ENCODE measurements at places on chromosomes 5 and 9.

GRCh38 chr5:61599370-61600122 is 267.5 kb downstream of the ZSWIM6 start:
- DNase-seq: peak; percentile 48

GRCh38 chr5:59058969-59059687 is 476.3 kb downstream of the RAB3C start:
- no peak for DNase-seq

DNA sequence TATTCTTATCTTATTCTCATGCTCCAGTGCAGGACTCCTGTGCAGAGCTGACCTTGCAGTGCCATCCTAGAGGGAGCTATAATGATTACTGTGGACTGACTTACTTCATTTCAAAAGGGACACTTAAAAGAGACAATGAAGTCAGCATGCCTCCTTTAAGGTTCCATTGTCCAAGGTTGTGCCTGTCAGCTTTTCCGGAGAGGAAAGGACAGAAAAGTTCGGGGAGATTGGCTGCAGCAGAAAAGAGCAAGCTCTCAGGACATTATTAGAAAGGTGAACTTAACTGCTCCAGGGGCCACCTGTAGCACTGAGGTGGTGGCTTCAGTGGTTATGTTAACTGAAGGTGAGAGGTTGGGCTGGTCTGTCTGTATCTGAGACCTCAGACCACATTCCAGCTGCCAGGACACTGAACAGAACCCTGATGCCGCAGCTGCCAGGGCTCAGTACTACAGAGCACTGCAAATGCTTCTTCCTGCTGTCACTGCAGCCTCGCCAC is 112.9 kb downstream of the ST8SIA4 start:
- no peak for DNase-seq

DNA sequence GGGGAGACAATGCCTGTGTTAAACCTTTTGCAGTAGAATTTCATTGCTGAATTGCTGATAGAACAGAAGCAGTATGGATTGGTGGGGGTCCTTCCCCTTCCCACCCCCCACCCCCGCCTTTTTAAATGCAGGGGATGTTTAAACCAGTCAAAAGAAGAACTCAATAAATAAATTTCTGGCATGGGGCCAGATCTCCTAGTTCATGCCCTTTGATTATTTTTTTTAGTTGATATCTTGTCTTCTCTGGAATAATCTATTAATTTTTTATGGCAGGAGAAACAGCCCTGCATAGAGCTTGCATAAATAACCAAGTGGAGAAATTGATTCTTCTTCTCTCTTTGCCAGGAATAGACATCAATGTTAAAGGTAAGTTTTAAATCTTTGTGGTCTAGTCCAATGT is 72.8 kb downstream of the SLF1 start:
- no peak for DNase-seq

DNA sequence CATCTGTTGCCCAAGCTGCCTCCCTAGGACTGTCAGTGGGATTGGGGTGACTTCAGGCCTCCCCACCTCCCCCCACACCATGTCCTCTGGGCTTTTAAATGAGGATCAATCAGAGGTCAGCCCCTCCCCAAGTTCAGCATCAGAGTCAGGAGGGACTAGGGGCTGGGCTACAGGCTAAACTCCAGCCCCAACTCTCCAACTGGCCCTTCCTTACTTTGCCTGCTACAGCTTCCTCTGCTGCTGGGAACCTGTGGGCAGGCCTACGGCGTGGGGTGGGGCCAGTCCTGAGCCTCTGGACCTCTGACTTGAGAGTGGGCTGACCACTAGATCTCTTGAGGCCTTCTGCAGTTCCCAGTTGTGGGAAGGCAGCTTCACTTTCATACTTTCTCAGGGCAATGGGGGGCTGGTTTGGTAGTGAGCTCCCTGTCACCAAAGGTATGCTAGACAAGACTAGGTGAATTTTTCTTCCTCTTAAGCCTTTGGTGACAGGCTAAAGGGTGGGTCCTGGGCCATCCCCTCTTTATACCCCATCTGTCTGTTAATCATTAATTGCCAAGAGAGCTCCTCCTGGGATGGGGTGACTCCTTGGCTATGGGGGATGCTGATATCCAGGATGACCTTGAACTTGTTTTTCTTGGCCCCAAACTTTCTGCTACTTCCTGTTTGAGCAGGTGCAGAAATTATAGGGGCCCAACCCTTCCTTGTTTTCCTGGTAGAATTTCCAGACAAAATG is 10.8 kb upstream of the DAB2IP start:
- DNase-seq: no peak

DNA sequence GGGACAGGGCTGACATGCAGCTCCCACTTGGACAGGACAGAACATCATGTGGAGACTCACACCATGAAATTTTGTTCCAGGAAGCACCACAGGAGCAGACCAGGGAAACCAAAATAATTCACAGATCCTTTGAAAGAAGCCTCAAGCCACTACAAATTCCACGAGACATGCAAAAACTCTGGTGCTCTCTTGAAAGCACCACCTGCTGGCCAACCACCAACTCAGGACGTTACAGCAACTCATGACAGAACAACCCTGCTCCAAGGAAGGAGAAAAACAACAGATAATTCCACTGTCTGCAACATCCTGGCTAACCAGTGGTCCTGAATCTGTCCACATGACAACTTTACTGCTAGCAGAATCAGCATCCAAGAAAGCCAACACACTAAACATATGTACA is 516.0 kb downstream of the SPATA31D1 start:
- DNase-seq: no peak

DNA sequence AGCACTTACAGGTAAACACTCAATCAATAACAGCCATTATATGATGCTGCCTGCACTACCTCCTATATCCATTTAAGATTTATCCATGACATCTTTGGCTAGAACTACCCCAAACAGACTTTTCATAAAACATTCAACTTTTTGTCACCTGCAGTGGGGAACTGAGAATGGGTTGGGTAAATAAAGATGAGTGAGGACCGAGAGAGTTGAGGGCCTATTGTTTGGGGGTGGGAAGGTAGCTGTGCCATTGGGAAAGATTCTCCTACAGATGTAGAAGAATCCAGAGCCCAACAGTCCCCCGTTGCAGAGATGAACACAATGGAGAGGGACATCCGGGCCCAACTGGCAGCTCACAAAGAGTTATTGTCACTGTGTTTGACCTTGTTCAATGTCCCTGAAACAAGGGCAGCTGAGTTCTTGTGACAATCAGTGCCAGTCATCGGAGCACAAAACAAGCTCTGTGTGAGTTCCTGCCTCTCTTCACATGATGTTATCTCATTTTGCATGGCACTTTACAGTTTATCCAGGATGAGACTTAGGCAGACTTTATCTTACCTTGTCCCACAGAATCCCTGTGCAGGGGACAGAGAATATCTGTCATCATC is 11.5 kb upstream of the SLC31A2 start:
- DNase-seq: no peak

GRCh38 chr9:83219154-83219923 is 156.4 kb upstream of the RASEF start:
- peak; percentile 89 for DNase-seq

GRCh38 chr9:22617156-22617555 is 170.5 kb downstream of the DMRTA1 start:
- DNase-seq: peak; percentile 50

DNA sequence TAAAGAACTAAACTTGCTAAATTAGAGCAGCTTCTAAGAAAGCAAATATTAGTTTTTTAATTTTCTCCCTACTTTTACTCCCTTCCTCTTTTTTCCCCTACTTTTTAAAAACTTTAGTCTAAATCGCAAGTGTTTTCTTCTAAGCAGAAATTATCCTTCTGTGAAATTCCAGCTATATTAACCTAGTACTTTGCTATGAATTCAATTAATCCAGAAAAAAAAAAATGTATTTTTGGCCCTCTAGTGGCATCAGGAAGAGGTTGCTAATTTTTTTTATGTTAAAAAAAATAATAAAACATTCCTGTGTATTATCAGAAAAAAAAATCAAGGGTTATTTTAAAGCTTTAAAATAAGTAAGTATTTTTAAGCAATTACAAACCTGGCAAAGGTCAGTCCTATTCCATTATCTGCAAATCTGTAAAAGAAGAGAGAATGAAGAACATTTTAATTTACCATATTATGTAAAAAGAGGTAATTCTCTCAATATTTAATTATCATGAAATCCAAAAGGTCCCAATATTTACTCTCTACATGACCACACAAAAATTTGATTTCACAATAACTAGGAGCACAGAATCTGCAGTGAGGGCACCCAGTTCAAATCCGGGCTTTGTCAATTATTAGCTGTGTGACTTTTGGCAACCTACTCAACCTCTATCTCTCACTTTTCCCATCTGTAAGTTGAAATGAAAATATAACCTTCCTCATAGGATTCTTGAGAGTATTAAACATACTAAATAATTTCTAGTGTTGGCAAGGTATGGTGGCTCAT is 52.0 kb downstream of the CEMIP2 start:
- peak; percentile 59 for DNase-seq

GRCh38 chr5:127079994-127080491 is 6.7 kb upstream of the C5orf63 start:
- DNase-seq: no peak

DNA sequence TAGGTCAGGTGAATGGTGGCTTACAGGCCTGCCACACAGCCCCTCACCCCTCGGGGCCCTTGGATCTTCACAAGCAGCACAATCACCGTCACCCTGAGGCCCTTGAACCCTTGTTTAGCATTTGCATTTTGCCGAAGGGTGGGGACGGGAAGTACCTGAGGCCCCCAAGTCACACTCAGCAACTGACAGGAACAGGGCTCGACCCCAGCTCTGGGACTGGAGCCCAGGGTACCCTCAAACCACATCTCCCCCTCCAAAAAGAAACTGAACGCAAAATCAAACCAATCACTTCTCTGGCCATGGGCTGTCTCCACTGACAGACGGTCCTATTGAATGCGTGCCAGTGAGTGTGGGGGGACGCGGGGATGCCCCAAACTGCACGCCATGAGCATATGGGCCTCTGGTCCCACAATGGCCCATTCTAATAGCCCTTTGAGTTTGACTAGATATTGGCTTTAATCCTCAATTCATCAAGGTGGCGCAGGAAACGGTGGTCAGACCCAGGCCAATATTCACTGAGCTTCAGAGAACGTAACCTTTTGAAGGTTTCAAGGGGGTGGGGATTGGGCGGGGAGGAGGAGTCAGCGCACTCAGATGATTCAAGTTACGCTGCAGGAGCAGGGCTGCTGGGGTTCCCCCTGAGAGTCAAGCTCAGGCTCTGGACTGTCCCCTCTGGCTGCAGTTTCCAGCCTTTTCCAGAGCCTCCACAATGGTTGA is 176.0 kb downstream of the DAB2IP start:
- no peak for DNase-seq

DNA sequence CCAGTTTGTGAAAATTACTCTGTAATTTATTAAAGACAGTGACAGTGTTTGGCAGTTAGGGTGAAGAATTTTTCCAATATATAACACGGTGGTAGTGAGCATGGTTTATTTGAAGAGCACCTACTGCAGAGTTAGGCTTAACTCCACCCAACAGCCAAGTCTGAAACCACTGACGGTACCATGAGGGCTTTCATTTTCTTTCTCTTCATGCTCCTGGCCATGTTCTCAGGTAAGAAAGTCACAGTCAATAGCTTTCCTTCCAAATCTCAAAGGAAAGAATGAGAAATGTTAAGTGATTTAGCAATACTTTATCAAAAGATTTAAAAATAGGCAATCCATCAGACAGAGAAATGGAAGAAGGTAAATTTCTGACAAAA is at the start of gene MARCOL:
TSS of gene MARCOL (plus strand) at position 108 of the 377 bp plus-strand sequence. CDS start at position 181, 73 bp downstream.
- DNase-seq: no peak

- DNase-seq: peak; percentile 81
Observed at GRCh38 chr5:78985116-78985724, at the start of gene ARSB. TSS of gene ARSB (minus strand) at chr5:78985310. CDS start at chr5:78985248, 62 bp downstream.

DNA sequence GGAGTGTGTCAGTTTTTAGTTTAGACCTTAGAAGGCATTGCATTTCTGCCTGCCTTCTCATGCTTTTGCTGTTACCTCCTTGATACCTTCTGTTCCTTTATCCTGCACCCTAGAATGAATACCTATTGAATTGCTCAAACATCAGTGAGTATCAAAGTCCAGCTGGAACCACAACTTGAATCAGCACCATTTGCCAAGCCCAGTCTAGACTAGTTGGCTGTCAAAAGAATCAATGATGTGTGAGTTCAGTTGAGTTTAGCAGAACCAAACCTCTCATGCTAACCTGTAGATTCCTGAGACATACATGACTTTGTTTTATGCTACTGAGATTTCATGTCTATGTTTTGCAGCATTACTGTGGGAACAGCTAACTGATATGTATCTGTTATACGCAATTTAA is 116.6 kb downstream of the FAM170A start:
- DNase-seq: no peak

- DNase-seq: no peak
Observed at GRCh38 chr5:126054577-126055347, 368.4 kb upstream of the GRAMD2B start.

- DNase-seq: no peak
Observed at GRCh38 chr9:83097633-83098032, 34.7 kb upstream of the RASEF start.

DNA sequence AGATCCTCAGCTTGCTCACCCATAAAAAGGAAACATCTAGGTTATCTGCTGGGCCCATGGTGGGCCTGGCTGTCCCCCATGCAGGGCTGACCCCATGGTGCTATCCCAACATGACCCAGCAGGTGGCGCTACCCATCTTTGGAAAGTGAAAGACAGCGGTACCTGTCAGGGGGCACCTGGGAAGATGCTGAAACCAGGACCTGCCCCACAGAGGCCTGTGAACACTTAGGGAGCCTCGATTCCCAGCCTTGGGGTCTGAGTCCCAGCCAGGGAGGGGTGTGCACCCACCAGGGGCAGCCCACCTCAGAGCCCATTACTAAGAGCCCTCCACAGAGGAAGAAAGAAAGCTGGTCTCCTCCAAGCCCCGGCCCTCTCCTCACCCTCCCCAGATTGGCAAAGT is 46.6 kb upstream of the IPPK start:
- peak; percentile 73 for DNase-seq

DNA sequence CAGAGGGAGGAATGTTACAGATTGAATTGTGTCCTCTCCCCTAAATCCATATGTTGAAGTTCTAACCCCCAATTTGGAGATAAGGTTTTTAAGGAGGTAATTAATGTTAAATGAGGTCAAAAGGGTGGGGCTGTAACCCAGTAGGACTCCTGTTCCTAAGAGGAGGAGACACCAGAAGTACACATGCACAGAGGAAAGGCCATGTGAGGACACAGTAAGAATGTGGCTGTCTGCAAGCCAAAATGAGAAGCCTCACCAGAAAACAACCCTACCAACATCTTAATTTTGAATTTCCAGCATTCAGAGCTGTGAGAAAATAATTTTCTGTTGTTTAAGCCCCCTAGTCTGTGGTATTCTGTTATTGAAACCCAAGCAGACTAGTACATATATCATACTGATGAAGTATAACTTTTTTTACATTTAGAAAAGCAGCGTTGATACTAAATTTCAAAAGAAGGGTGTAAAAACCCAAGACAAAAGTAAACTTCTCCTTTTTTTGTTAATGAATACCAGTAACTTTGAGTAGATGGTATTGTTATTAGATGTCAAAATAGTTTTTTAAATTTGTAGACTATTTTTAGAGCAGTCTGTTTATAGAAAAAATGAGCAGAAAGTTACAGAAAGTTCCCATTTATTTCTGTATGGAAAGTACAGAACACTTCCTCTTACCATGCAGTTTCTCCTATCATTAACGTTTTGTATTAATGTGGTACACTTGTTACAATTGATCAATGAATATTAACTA is 25.1 kb downstream of the RNF180 start:
- DNase-seq: no peak

GRCh38 chr9:1001838-1002237 is 25.4 kb downstream of the DMRT3 start:
- DNase-seq: peak; percentile 27
